Naive thymus-derived CD8-positive, alpha-beta T cell (primary cell): ENCODE measurements at places on chromosomes 12 and 14.
A peak's percentile ranks its signal among the peaks of the same experiment; 100 is the strongest.

- no peak for DNase-seq
These were observed 89.5 kb downstream of the PTPRO start for GRCh38 chr12:15411842-15412241.

GRCh38 chr12:132160016-132160415, 15.8 kb downstream of the NOC4L start:
- DNase-seq = no peak

- DNase-seq = no peak
These were observed 123.9 kb downstream of the PRMT8 start for GRCh38 chr12:3614806-3615466.

DNA sequence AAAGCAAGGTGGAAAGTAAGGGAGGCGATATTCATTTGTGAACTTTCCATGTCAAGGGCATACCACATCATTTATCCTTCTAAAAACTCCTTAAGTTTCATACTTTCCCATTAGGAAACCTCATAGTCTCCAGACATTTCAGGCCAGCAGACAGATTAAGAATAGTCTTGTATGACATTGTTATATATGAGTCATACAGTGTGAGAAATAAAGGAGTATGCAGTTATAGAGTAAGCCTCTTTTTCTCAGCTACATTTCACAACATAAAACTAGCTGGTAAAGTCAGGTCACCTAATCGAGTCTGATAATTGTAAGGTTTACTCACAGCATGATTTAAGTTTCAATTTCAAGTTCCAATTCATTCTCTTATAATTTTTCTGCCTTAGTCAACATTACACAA, 164.3 kb downstream of the GRIP1 start:
- DNase-seq = no peak

- no peak for DNase-seq
These were observed 203.5 kb downstream of the ATXN7L3B start for GRCh38 chr12:74741112-74741511.

DNA sequence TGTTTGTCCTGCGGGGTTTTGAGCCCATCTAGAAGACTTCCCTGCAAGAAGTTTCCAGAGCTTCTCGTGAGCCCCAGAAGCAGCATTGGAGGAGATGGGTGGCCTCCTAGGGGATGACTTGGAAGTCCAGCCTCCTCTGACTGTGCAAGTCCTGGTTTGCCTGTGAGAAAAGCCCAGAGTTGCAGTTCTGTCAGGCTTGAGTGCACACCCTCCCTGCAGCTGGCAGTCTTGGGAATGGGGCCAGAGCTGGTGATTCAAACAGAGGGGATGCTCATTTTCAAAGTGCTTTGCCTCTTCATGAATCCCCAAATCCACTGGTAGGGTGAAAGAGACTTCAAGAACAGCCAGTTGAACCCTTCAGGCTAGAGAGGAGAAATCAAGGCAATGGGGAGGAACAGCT, 3.9 kb upstream of the PPP1R1A start:
- DNase-seq = no peak

DNA sequence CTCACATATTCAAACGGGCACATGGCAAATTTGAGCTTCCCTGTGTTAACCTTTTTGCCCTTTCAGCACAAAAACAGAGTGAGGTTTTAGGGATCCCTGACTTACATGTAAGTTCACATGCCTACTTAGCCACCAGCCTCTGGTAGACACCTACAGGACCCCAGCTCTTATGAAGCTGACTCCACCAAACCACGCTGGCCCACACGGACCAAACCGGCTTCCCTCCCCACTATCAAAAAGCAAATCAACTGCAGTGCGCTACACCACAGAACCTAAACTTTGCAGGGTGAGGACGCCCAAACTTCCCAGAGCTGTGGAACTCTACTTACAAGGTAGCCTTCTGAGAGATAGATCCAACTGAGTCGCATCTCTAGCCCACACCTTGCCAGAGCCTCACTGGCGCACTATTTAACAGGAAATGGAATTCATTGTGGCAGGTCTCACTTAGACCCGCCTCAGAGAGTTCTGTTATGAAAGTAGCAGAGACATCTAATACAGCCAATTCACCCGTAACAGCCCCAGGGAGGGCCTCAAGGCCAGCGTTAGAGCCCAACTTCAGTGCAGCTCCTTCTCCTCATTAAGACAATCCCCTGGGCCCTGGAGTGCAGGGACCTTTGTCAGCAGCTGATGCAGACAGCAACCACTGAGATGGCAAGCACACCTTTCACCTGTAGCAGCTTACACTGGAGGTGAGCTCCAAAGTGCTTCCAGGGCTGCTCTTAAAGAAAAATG, 49.2 kb downstream of the SH2B3 start:
- no peak for DNase-seq

- no peak for DNase-seq
These were observed 131.7 kb downstream of the TMTC2 start for GRCh38 chr12:82818271-82819035.

DNA sequence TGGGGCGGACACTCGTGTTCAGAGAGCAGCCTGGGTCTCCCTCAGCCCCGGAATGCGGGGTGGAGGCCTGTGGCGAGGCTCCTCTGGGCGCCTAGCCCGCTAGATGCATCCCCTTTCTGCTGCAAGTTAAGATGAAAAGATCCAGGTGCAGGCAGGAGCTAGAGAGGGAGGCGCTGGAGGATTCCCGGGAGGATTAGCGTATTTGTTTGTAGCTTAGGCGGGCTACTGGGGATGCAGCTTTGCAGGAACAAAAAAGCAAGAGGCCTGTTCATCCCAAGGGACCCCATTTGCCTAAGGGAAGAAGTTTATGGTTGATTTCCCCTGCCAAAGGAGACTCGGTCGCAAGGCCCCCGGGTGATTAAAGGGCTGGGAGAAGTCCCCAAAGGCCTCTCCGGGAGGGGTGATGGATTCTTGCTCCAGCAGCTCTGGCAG, 824 bp downstream of the CCDC177 start:
- DNase-seq = no peak

DNA sequence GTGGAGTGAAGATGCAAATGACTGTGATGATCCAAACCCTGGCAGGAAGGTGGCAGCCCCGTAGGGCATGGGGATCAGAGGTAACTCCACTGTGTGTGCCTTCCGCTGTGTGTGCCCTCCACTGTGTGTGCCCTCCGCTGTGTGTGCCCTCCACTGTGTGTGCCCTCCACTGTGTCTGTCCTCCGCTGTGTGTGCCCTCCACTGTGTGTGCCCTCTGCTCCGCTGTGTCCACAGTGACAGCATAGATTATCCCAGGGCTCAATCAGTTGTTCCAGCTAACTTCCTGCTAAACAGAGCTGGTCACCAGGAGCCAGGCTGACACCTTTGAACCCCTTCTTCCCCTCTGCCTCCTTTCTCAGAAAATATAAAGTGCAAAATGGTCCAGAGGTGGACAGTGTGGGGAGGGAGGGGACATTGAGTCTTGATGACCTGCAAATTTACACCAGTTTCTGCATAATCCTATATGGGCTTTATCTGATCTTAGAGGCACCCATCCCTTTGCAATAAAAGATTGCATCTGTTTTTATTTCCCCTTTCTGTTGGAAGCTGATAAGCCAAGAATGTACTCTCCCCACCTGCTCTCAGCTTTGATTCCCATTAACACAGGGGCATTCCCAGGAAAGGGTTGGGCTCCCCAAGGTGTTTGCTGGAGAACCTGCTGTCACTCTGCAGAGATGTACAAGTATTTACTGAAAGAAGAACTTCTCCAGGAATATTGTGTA, 21.6 kb upstream of the HNF1A start:
- DNase-seq = no peak

DNA sequence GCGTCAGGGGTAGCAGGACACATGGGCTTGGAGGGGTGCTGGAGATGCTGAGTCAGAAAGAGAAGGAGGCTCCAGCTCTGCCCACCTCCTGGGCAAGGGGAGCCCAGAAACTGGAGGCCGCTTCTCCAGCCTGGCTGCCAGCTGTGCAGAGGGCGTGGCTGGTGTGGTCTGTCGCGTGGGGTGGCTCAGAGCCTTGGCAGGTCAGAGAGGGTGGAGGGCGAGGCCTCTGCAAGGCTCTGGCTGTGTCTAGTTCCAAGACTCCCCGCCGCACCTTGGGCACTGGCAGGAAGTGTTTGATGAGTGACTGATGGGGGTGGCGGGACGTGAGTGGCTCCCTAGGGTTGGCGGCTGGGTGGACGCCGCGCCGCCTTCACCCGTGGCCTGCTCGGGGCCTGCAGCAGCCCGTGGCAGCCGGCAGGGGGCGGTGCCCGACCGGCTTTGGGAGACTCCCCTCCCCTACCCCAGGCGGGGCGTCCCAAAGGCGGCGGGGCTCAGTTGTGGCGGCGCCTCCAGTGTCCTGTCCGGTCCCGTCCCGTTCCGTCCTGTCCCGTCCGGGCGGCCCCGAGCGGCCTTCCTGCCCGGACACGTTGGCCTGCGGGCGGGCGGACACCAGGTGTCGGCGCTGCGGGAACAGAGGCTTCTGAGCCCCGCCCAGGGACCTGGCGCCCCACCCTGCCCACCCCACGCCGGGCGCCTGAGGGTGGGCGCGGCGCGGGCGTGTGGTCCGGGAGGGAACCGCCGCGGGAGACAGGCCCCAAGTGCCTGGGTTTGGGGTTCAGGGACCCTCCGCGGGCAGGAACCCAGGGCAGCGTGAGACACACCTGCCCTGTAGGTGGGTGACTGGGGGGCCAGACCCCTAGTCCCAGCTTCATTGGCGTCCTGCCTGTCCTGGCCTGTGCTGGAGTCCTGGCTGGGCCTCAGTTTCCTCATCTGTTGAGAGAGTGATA, 39.7 kb downstream of the KRT80 start:
- peak; percentile 59 for DNase-seq

- no peak for DNase-seq
These were observed 25.3 kb downstream of the TTC8 start for GRCh38 chr14:88849716-88850115.

DNA sequence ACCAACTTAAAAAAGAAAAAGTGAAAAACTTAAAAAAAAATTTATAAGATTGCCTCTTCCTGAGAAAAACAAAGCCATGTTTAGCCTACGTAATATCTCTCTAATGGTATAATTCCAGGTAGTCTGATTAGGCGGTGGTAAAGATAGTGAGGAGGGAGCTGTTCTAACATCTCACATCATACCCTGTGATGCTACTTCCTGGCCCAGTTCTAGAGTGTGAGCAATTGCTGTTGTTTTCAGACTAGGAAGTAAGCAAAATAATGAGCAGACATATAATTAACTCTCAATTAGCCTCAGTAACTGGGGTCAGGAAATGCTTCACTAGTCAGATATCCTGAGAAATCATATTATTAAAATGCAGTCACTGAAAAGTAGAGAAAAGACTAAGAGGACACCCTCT, 113.9 kb downstream of the PHLDA1 start:
- DNase-seq = no peak

DNA sequence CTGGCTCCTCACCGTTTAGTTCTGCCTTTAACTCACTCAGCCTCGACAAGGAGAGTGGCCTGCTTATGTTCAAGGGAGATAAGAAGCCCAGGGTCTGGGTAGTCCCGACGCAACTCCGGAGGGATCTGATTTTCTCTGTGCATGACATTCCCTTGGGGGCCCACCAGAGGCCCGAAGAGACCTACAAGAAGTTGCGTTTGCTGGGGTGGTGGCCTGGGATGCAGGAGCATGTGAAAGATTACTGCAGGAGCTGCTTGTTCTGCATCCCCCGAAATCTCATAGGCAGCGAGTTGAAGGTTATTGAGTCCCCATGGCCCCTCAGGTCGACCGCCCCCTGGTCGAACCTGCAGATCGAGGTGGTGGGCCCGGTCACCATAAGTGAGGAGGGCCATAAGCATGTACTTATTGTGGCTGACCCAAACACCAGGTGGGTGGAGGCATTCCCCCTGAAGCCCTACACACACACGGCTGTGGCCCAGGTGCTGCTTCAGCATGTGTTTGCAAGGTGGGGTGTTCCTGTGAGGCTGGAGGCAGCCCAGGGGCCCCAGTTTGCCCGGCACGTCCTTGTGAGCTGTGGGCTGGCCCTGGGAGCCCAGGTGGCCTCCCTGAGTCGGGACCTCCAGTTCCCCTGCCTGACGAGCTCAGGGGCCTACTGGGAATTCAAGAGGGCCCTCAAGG, 13.1 kb downstream of the CBLN3 start:
- no peak for DNase-seq

- DNase-seq = no peak
These were observed 56.0 kb downstream of the TTC9 start for GRCh38 chr14:70697701-70698100.

- DNase-seq = peak; percentile 44
These were observed 89.8 kb downstream of the B4GALNT3 start for GRCh38 chr12:549476-550082.

- no peak for DNase-seq
These were observed 188.8 kb downstream of the STXBP6 start for GRCh38 chr14:24861083-24861630.

- no peak for DNase-seq
These were observed 19.2 kb downstream of the DNM1L start for GRCh38 chr12:32698285-32698684.

DNA sequence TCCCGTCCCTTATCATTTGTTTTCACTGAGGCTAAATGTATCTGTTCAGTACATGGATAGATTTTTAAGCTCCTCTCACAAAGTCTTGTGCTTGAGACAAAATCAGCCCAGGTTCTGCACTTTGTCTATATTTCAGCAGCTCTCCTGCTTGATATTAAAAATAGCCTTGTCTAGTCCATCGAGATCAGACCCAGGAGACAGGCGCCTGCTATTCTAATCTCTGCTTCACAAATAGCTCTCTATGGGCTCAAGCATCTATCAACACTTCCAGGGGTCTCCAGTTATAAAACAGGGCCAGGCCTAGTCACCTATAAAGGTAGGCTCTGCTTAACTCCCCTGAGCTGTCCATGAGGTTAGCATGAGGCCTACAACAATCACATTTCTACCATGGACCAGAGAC, 62.5 kb downstream of the ZFP36L1 start:
- no peak for DNase-seq

DNA sequence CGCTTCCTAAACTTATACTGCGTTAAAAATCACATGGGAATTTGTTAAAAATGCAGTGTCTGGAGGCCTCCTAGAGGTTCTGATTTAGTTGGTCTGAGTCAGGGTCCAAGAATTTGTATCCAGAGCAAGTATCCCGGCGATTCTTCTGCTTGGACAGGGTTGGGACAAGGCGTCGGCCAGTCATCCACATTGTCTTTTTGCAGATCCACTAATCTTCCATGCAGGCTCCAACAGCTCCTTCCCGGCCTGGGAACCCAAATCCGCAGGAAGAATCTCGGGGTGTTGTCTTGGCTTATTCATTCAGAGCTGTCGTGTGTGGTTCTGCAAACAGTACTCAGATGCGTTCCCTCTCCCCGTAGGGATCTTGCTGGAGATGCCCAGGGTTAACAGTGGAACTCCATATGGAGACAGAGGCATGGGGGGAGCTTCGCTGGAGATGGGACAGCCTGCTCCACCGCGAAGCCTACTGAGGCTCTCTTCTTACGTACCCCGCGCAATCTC, 25.3 kb downstream of the GPRC5D start:
- no peak for DNase-seq

GRCh38 chr14:60166142-60166541, 944 bp upstream of the DHRS7 start:
- DNase-seq = no peak

GRCh38 chr14:24246765-24247212, 4.4 kb upstream of the TINF2 start:
- DNase-seq = no peak
